ENCODE measurements at places on chromosomes 11 and 22.

DNA sequence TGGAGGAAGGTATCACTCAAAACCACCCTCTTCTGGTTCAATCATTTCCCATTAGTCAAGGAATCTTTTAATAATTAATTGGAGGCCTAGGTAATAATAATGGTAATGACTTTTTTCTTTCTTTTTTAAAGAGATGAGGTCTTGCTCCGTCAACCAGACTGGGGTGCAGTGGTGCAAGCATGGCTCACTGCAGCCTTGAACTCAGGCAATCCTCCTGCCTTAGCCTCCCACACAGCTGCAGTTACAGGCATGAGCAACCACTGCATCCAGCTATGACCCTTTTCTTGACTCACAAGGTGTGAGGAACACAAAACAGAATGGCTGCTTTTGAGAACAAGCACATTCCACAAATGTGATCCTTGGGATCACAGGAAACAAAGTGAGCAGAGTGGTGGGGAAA is 3.6 kb downstream of the POLDIP3 start:
- DNase-seq: no peak

DNA sequence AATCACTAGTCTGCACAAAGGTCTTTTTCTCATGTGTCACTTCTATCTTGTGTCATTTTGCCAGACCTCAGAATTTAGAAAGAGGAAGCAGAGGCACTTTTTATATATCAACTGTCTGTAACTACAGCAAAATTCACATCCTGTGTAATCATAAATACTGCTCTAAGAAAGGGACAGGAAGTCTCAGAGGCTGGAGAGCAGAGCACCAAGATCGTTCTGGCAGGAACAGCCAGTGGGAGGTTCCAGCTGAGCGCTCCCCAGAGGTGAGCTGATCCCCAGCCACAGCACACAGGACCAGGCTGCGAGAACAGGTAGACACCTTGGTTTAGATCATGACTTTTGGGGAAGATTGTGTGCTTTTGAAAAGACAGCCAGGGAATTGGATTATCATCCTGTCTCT is at the start of gene MS4A7:
MS4A7 (plus strand) TSS at position 179 of the 400 bp plus-strand sequence. CDS start 4,610 bp downstream, outside the sequence.
- no peak for DNase-seq

- peak; percentile 44 for DNase-seq
Measured at GRCh38 chr11:78417888-78418583, 416 bp upstream of the GAB2 start.

DNA sequence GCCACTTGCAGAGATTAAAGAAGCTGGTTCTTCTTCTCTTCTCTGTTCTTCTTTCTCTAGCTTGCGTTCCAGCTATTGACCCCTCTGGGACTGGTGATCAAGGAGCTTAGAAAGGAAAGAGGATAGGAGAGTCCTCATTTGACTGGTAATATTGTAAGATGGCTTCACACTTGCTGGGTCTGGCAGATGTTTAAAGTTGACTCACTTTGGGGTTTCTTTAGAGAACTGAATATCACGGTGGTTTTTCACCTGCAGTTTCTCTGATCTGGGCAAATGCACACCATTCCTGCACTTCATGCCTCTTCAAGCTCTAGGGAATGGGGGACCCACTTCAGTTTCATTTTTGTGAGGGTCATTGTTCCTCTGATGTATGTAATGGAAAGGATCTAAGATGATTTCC is 41.8 kb upstream of the DEUP1 start:
- no peak for DNase-seq

- no peak for DNase-seq
Measured at GRCh38 chr11:1879342-1879940, 12.3 kb downstream of the PRR33 start.

GRCh38 chr11:101586965-101587364 is 3.2 kb upstream of the TRPC6 start:
- DNase-seq: no peak

- DNase-seq: no peak
Measured at GRCh38 chr11:1448882-1449281, 37.7 kb downstream of the MOB2 start.

DNA sequence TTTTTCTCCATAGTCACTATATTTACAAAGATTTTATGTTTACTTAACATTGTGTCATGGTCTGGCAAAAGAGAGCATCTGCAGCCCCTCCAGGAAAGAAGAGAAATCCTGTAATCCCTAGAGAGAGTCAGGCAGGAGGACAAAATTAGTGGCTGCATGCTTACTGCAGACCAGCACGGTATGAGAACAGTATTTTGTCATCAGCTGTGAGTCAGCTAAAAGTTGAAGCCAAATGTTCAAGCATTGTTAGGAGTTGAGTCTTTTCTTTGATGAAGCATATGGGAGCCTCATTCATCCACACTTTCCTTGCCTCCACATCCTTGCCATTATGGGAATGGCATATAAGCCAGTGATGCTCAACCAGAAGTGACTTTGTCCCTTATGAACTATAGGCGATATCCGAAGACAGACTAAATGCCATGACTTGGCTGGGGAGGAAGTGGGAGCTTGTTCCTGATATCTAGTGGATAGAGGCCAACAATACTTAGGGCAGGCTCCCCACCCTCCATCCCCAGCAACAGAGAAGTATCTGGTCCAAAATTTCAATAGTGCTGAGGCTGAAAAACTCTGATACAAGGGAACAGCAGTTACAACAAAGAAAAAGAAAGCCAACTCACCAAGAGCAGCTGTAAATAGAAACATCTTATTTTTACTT is 112.0 kb upstream of the OR5AK2 start:
- peak; percentile 34 for DNase-seq

GRCh38 chr11:12292766-12293165 is 84.6 kb upstream of the PARVA start:
- no peak for DNase-seq

DNA sequence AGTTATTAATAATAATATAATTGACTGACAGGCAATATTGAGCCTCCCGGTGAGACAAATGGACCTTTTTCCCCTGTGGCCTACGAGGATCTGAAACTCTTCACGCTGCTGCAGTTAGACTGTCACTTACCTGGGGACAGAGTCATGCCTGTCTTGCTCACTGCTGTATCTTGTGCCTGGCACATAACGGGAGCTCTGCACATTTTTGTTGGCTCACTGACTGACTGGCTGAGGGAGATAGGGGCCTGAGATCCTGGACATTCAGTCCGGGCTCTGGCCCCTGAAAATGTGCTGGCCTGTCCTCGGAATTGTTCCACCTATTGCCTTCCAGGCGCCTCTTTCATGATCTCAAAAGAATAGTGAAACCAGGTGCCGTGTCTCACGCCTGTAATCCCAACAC is 743 bp upstream of the CD3D start:
- no peak for DNase-seq

DNA sequence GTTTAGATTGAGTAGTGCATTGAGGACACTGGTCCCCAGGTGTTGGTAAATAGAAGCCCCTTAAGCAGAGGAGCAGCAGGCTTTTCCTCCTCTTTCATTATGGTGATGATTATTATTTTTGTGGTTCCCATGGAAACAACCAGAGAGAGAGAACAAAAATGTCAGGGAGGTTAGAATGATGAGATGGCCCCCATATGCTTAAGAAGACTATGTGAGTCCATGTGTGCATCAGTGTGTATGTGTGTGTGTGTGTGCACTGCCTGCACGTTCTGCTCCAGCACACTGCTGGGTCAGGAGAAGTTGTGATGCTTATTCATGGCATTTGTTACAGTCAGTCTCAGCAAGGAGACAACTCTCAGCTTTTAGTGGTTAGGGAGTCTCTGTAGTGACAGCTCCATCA is 724.2 kb downstream of the NTM start:
- no peak for DNase-seq

Data from astrocyte (in vitro differentiated cells and primary cell).